ENCODE measurements at places on chromosomes 13 and 19. TPM values are rescaled to one million over a fixed set of nuclear protein-coding genes. Genes with fewer than 3 reads are reported as not detected.

The LRCH1 gene
- 17.7 TPM for total RNA-seq

The IGFL1 gene
- not detected for total RNA-seq

GRCh38 chr13:50800091-50800739 is 43.3 kb downstream of the DLEU7 start:
- H3K27ac ChIP-seq, result peak overlapping the region; percentile 21
- peaks cover 21% of the 10 kb centered on the region for H3K4me1 ChIP-seq
- H3K36me3 ChIP-seq, result no peaks in the 10 kb centered on the region
- DNase-seq, result no peak

DNA sequence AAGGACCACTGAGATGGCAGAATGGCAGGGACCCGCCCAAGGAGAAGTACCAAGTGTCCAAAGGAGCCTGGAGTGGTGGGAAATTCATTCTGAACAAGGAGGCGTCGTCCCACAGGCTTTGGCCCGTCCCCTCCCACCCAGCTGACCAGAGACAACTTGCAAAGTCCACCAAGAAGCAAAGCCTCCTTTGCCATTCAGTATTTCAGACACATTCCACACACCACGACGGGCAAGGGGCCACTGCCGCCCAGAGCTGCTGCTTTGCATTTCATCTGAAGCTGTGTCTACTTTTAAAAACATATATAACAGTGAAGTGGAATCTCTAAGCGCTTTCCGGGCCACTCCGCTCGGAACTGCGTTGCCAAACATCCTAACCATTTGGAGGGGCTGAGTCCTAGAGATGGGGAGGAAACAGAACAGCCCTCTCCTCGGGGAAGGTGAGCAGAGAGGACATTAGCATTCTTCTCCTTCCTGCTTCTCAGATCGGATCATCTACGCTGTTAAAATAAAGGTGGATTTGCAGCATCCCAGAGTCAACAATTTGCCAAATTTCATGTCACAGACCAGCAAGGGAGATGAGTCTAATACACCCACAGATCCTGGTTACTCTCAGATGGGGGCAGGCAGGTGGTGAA is 89.0 kb upstream of the ZNF507 start:
- H3K4me1 ChIP-seq, result no peaks in the 10 kb centered on the region
- H3K4me3 ChIP-seq, result no peak overlapping the region
- H3K36me3 ChIP-seq, result no peaks in the 10 kb centered on the region
- H3K27me3 ChIP-seq, result no peaks in the 10 kb centered on the region
- DNase-seq, result no peak
- H3K27ac ChIP-seq, result no peak overlapping the region

DNA sequence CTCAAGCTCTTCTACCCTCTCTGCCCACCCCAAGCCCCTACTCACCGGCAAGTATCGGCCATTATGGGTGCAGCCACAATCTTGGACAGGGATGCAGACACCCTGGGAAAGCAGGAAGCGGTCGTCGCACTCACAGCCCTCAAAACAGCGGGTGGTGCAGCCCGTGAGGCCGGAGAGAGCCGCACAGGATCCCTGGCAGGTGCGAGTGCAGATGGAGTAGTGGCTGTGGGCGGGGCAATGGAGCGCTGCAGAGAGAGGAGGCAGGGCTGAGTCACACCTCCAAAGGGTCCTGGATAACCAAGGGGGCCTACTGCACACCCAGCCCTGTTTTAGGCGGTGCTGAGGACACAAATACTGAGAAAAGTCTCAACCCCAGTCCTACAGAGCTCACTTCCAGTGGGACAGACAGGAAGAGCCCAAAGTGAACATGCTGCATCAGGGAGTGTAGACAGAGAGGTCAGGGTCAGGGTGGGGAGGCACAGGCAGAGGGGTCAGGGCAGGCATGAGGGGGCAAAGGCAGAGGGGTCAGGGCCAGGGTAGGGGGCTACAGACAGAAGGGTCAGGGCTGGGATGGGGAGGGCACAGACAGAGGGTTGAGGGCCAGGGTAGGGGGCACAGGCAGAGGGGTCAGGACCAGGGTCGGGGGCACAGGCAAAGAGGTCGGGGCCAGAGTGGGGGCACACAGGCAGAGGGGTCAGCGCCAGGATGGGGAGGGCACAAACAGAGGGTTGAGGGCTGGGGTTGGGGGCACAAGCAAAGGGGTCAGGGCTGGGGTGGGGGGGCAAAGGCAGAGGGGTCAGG is 24.2 kb upstream of the FBL start:
- H3K36me3 ChIP-seq, result no peaks in the 10 kb centered on the region
- no peaks in the 10 kb centered on the region for H3K4me1 ChIP-seq
- no peak overlapping the region for H3K27ac ChIP-seq
- no peaks in the 10 kb centered on the region for H3K27me3 ChIP-seq
- no peak overlapping the region for H3K4me3 ChIP-seq
- DNase-seq, result no peak

DNA sequence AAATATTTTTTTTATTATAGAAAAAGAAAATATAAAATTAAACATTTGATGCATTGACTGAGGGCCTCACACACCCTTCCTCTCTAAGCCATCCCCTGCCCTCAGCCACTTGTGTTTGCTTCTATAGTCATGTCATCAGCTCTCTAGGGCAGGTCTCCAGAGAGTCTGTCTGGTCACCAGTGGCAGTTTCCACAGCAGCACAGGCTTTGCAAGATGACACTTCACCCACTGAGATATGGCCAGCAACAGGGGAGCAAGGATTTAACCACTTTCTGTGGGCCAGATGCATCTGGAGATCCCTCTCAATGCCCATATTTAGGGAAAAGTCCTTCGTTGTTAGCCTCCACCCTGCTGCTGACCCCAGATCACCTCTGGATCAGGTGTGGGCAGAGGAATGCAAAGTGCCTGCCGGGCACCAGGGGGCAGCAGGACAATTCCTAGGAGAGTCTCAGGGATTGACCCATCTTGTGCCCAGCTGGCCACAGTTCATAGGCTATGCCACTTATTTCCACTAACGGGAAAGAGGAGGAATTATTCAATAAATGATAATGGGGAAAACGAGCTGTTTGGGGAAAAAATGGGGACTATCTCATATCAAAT is 4.8 kb downstream of the ABCC4 start:
- no peak overlapping the region for H3K4me3 ChIP-seq
- H3K4me1 ChIP-seq, result peaks cover 39% of the 10 kb centered on the region
- no peaks in the 10 kb centered on the region for H3K36me3 ChIP-seq
- DNase-seq, result no peak

GRCh38 chr13:78085434-78086225 is 167.0 kb upstream of the EDNRB start:
- H3K4me1 ChIP-seq, result no peaks in the 10 kb centered on the region
- no peak for DNase-seq
- no peaks in the 10 kb centered on the region for H3K36me3 ChIP-seq
- H3K4me3 ChIP-seq, result no peak overlapping the region
- H3K27me3 ChIP-seq, result no peaks in the 10 kb centered on the region

DNA sequence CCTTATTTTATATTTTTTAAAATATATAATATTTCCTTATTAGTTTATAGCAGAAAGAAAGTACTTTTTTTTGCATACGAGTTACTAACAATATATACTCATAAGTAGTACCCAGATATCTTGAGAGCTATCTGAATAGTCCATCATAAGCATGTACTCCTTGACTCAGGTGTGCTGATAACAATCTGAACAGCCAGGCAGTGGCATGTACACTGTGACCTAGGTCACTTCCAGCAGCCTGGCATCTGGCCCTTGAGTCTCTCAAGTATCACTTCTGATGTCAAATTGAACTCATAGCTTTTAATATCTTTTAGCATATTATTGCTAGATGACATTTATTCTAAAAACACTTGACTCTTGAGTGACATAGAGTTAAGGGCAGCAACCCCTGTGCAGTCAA is 1576.7 kb downstream of the SLITRK1 start:
- no peaks in the 10 kb centered on the region for H3K27me3 ChIP-seq
- DNase-seq, result no peak
- H3K4me3 ChIP-seq, result no peak overlapping the region
- H3K27ac ChIP-seq, result no peak overlapping the region
- no peaks in the 10 kb centered on the region for H3K4me1 ChIP-seq

DNA sequence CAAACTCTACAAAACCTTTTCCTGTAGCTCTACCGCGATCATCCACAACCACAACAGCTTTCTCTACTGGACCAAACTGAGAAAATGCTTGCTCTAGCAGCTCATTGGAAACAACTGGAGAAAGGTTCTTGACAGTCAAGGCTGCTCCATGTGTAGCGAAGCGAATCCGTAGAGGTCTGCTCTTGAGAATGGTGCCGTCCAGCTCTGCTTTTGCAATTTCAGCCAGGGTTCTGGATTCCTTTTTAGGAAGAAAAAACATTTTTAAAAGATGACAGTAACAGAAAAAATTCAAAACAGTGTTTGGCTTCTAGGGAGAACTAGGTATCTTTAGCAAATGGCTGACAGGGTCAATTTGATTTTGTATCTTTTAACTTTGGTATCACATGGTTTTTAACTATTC is 10.4 kb downstream of the PSPC1 start:
- no peak for DNase-seq
- H3K27ac ChIP-seq, result no peak overlapping the region
- H3K27me3 ChIP-seq, result no peaks in the 10 kb centered on the region
- H3K4me1 ChIP-seq, result peaks cover 38% of the 10 kb centered on the region

All from left lung (tissue), 14 donors.